ENCODE measurements at places on chromosomes 3 and 15. TPM values are rescaled to one million over a fixed set of nuclear protein-coding genes. Genes with fewer than 3 reads are reported as not detected.

GRCh38 chr3:64355401-64355807 lies 130.1 kb upstream of the PRICKLE2 start:
- no peak for DNase-seq
- H3K4me1 ChIP-seq: no peaks in the 10 kb centered on the region
- no peak overlapping the region for H3K4me3 ChIP-seq
- no peak overlapping the region for H3K27ac ChIP-seq
- H3K36me3 ChIP-seq: no peaks in the 10 kb centered on the region

The MEGF11 gene
- total RNA-seq: 0.28 TPM

DNA sequence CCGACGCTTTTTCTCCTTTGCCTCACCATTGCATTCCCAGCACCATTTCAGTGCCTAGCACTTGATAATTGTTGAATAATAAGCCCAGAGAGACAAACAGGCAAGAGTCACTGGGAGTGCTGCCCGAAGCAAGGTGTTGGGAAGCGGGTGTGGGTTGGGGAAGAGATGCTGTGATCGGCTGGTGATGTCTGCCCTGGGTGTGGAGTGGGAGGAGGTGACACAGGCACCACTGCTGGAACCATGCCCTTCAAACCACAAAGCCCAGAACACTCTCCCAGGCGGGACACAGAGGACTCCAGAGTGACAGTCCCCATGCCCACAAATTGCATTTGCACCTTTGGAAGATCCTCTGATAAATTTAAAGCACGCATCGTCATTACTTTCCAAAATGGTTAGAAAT lies 148.2 kb downstream of the CHSY1 start:
- no peak overlapping the region for H3K27ac ChIP-seq
- H3K4me3 ChIP-seq: no peak overlapping the region
- DNase-seq: no peak
- H3K36me3 ChIP-seq: no peaks in the 10 kb centered on the region

DNA sequence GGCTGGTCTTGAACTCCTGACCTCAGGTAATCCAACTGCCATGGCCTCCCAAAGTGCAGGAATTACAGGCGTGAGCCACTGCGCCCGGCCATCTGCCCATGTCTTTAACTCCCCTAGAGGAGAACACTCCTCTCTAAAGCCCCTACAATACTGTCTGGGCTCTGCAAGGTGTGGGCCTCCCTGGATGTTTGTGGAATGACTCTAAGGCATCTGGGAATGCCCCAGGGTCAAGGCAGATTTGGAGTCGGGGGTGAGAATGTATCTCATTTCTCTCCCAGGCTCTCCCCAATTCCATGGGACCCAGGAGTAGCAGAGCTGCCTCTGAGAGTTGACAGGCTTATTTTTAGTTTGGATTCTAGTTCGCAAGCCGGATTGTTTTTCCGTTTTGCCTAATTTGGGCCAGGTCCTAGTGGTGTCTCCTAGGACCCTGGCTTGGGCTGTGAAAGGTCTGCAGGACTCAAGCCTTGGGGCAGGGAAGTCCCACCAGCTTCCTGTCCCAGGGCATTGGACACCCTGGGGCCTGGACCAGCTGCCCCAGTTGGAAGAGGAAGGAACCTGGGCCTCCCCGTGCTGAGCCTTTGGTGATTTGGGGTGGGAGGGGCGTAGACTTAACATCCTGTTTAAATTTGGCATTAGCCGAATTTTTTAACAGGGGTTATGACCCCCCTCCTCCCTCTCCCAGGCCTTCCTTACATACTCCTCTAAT lies 53.5 kb downstream of the MAGEF1 start:
- no peak overlapping the region for H3K4me3 ChIP-seq
- H3K27ac ChIP-seq: no peak overlapping the region
- no peaks in the 10 kb centered on the region for H3K36me3 ChIP-seq
- H3K27me3 ChIP-seq: no peaks in the 10 kb centered on the region
- H3K4me1 ChIP-seq: no peaks in the 10 kb centered on the region

- H3K27ac ChIP-seq: peak overlapping the region; percentile 20
- H3K4me3 ChIP-seq: no peak overlapping the region
- peaks cover 65% of the 10 kb centered on the region for H3K4me1 ChIP-seq
- H3K36me3 ChIP-seq: no peaks in the 10 kb centered on the region
- H3K27me3 ChIP-seq: no peaks in the 10 kb centered on the region
- peak; percentile 63 for DNase-seq
Observed at GRCh38 chr15:90037961-90038631, 37.0 kb downstream of the ZNF710 start.

DNA sequence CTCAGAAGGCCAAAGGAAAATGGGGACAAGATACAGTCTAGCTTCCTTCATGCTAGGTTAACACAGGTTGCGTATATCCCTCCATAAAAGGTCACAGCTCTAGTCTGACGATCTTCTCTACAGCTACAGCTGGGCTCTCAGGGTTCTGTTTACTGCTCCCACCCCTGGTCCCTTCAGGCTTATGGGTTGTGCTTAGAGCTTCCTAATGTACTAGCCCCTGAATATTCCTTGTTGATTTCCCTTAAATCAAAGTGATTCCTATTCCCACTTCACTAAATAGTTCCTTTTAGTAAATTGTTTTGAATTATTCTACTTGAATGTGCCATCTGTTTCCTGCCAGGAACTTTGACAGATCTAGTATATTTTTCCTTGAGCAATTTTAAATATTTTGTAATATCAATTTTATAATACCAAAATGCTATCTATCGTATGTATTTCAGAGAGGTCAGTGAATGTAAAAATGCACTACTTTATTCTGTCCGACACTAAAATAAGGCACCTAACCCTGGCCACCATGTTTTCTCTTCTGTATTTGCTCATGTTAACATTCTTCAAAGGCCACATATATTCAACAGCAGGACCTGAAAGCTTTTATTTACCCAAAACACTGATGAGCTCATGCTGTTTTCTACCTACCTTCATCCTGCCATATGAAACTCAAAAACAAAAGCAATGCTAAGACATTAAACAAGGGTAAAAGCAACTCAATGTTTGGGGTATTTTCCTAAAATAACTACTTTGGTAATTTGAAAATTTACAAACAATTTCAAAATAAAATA lies 92.8 kb upstream of the TGFBR2 start:
- H3K27me3 ChIP-seq: no peaks in the 10 kb centered on the region
- H3K4me1 ChIP-seq: no peaks in the 10 kb centered on the region
- H3K27ac ChIP-seq: no peak overlapping the region
- DNase-seq: no peak

DNA sequence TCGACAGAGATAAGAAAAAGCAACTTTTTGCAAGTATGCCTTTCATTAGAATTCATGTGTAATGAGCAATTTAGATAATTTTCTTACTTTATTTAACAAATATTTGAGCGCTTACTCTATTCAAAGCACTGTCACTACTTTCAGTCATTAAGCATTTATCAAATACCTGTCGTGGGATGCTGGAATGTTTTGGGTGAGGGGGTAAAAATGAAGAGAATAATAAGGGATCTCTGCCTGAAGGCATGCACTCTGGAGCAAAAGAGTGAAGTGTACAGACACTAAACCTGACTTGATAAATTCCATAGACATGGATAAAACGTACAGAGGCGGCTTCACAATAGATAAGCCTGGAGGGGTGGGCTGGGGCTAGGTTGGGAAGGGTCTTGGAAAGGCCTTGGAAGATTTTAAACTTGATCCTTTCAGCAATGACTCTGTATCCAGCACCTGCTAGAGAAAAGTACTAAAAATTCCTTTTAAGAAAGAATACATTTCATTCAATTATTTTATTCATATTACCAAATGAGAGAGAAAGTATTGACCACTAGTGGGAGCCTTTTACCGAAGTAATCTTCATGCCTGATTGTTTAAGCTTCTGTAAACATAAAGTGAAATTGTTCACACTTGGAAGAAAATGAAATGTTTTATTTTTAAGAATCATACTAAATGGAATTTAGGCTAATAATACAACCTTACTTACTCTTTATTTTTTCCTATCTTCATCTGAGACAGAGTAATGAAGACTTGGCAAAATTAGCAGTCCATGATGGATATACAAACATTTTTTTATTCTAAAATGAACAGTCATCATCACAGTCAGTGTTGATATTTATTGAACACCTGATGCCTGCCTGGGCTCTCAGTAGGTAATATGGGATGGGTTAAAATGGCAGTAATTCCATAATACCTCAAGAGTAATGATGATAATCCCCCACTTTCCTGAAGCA lies 113.2 kb downstream of the PPP2R3A start:
- no peaks in the 10 kb centered on the region for H3K4me1 ChIP-seq
- no peak overlapping the region for H3K4me3 ChIP-seq
- no peak overlapping the region for H3K27ac ChIP-seq
- no peaks in the 10 kb centered on the region for H3K36me3 ChIP-seq
- H3K27me3 ChIP-seq: no peaks in the 10 kb centered on the region

- no peak for DNase-seq
- H3K27ac ChIP-seq: no peak overlapping the region
- no peaks in the 10 kb centered on the region for H3K4me1 ChIP-seq
- H3K27me3 ChIP-seq: no peaks in the 10 kb centered on the region
- H3K4me3 ChIP-seq: no peak overlapping the region
- H3K36me3 ChIP-seq: no peaks in the 10 kb centered on the region
Observed at GRCh38 chr3:65128346-65128745, 440.5 kb upstream of the ADAMTS9 start.

The MYEF2 gene
- total RNA-seq: 11.8 TPM

DNA sequence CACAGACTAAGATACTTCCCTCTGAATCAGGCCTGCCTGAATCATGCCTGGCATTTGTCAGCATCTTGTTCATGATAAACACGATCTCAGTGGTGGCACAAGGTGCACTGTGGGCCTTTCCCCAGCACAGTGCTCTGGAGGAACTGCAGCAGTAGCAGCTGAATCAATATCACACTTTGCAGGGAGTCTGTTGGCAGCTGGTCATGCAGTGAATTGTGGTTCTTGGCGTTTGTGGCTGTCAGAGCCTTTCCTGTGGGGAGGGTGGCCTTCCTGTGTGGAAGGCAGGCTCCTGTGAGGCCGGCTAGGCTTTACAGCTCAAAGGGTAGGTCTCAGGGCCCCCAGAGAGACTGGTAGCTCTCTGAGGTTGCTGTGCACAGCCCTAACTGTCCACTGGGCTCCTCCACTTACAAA lies 54.4 kb upstream of the TLE3 start:
- no peaks in the 10 kb centered on the region for H3K36me3 ChIP-seq
- no peaks in the 10 kb centered on the region for H3K27me3 ChIP-seq
- H3K4me3 ChIP-seq: no peak overlapping the region
- H3K27ac ChIP-seq: no peak overlapping the region
- no peak for DNase-seq

The RBP2 gene
- total RNA-seq: 0.09 TPM

Measured in thymus (tissue), 14 donors.